ENCODE measurements at places on chromosomes 1 and 21.

GRCh38 chr1:56934430-56935060, 31.3 kb downstream of the C8B start:
- no peak overlapping the region for H3K4me3 ChIP-seq
- H3K27me3 ChIP-seq = peaks cover 6% of the 10 kb centered on the region
- DNase-seq = no peak
- no peaks in the 10 kb centered on the region for H3K4me1 ChIP-seq
- H3K27ac ChIP-seq = no peak overlapping the region

DNA sequence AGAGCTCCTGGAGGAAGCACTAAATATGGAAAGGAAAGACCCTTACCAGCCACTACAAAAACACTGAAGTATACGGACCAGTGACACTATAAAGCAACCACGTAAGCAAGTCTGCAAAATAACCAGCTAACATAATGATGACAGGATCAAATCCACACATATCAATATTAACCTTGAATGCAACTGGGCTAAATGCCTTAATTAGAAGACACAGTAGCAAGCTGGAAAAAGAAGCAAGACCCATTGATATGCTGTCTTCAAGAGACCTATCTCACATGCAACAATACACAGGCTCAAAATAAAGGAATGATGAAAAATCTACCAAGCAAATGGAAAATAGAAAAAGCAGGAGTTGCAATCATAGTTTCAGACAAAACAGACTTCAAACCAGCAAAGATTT, 31.0 kb downstream of the C1orf185 start:
- H3K36me3 ChIP-seq = peaks cover 4% of the 10 kb centered on the region
- no peaks in the 10 kb centered on the region for H3K4me1 ChIP-seq
- no peak overlapping the region for H3K27ac ChIP-seq

DNA sequence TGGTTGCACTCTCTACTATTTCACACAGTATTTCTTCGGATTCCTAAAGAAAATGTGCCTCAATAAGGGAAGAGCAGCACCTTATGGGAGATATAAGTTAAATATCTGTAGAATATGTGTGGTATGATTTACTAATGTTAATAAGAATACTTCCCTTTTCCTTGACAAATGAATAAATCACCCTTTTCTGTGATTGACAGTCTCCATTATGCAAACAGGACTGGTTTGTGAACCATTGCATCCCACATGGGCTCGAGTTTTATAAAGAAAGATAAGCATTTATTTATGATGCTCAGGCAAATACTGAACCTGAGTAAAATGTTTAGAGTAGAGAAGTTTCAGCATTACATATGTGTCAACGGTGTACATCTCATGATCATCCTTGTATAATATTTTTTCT, 587.7 kb upstream of the BRINP3 start:
- no peaks in the 10 kb centered on the region for H3K36me3 ChIP-seq
- no peak overlapping the region for H3K27ac ChIP-seq
- no peaks in the 10 kb centered on the region for H3K4me1 ChIP-seq
- no peak overlapping the region for H3K4me3 ChIP-seq

- peaks cover 5% of the 10 kb centered on the region for H3K27me3 ChIP-seq
- H3K27ac ChIP-seq = no peak overlapping the region
- H3K36me3 ChIP-seq = no peaks in the 10 kb centered on the region
- peaks cover 40% of the 10 kb centered on the region for H3K4me1 ChIP-seq
- DNase-seq = no peak
Observed at GRCh38 chr21:43317254-43317748, 109.6 kb downstream of the SIK1 start.

DNA sequence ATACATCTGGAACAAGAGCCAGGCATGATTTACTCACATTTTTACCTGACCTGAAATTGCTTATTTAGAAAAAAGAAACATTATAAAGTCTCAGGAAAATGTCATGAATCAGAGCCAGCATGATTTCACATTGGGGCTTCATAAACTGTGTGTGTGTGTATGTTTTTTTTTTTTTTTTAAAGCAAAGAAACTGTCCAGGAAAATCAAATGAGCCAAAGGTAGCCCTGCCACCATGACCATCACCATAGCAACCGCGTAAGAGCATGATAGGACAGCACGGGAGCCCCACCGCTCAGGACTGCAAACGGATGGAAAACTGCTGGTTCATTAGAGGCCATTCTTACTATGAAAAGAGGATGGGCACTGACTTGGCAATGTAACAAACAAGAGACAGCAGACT, 139.2 kb downstream of the NTMT2 start:
- H3K4me1 ChIP-seq = no peaks in the 10 kb centered on the region
- H3K27me3 ChIP-seq = no peaks in the 10 kb centered on the region
- DNase-seq = no peak
- H3K36me3 ChIP-seq = no peaks in the 10 kb centered on the region
- no peak overlapping the region for H3K4me3 ChIP-seq

DNA sequence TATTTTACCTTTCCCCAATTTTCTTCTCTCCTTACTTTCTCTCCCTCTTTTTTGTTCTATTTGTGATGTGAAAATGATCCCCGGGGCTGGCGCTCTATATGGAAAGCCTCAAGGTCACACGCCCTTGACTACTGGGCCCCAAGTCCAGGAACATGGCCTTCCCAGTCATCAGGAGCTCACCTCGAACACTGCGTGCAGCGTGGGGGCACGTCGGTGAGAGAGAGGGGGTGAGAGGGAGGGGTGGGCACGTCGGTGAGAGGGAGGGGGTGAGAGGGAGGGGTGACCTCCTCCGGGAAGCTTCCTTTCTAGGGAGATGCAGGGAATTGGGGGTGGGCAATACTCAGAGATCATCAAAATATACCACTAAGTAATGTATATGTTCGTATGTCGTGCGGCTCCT, 94.6 kb upstream of the TMPRSS2 start:
- H3K27ac ChIP-seq = no peak overlapping the region
- no peaks in the 10 kb centered on the region for H3K36me3 ChIP-seq
- peaks cover 11% of the 10 kb centered on the region for H3K27me3 ChIP-seq
- H3K4me3 ChIP-seq = no peak overlapping the region
- peaks cover 2% of the 10 kb centered on the region for H3K4me1 ChIP-seq

DNA sequence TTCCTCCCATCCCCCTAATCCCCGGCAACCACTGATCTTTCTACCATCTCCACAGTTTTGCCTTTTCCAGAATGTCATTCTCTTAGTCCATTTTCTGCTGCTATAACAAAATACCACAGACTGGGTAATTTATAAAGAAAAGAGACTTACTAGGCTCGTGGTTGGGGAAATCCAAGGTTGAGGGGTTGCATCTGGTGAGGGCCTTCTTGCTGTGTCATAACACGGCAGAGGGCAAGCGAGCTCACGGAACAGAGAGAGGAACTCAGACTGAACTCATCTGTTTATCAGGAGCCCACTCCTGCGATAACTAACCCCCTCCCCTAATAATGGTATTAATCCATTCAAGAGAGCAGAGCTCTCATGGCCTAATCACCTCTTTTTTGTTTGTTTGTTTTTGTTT, 52.0 kb downstream of the RUNX3 start:
- no peak overlapping the region for H3K27ac ChIP-seq
- H3K27me3 ChIP-seq = peaks cover 15% of the 10 kb centered on the region
- DNase-seq = no peak

DNA sequence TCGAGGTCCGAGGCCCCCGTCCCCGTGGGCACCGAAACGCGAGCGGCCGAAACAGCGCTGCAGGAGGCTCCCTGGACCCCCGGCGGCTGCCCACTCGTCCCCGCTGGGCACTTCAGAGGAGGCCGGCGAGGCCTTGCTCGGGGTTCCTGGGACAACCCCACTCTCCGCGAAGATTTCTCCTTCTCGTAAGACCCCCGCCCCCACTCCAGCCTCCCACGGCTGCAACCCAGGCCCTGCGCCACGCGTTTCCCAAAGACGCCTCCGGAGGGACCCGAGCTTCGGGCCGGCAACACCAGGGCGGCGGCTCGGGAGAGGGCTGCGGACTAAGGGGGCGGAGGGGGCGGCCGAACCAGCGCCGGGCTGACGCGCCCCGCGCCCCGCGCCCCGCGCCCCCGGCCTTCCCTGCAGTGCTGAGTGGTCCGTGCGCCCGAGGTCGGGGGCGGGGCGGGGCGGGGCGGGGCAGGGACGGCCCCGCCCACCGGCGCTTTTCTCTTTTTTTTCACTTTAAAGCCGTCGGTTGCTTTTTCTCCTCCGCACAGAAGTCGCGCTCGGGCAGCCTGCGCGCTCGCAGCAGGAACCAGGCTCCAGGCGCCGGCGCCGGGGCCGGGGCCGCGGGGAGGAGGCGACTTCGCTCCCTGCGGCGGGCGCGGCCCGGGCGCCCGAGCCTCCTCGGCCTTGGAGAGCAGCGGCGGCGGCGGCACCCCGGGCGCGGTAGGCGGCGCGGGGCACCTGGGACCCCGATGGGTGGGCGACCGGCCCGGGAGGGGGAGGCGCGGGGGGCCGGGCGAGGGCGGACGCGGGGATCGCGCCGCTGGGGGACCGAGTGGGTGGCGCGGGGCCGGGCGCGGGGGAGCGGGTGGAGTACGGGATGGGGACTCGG, at the start of gene SPSB1:
SPSB1 (plus strand) TSS at position 534 of the 880 bp plus-strand sequence. CDS start 62,998 bp downstream, outside the sequence.
- H3K36me3 ChIP-seq = no peaks in the 10 kb centered on the region
- H3K27ac ChIP-seq = no peak within 1 kb of the TSS
- peak; percentile 52 for DNase-seq
- H3K27me3 ChIP-seq = no peaks in the 10 kb centered on the region
- H3K4me3 ChIP-seq = peak within 1 kb of the TSS; percentile 67

- H3K27me3 ChIP-seq = peaks cover 10% of the 10 kb centered on the region
- H3K27ac ChIP-seq = no peak overlapping the region
- no peaks in the 10 kb centered on the region for H3K36me3 ChIP-seq
- H3K4me3 ChIP-seq = no peak overlapping the region
- no peak for DNase-seq
Observed at GRCh38 chr1:3193811-3194210, 124.8 kb downstream of the PRDM16 start.

DNA sequence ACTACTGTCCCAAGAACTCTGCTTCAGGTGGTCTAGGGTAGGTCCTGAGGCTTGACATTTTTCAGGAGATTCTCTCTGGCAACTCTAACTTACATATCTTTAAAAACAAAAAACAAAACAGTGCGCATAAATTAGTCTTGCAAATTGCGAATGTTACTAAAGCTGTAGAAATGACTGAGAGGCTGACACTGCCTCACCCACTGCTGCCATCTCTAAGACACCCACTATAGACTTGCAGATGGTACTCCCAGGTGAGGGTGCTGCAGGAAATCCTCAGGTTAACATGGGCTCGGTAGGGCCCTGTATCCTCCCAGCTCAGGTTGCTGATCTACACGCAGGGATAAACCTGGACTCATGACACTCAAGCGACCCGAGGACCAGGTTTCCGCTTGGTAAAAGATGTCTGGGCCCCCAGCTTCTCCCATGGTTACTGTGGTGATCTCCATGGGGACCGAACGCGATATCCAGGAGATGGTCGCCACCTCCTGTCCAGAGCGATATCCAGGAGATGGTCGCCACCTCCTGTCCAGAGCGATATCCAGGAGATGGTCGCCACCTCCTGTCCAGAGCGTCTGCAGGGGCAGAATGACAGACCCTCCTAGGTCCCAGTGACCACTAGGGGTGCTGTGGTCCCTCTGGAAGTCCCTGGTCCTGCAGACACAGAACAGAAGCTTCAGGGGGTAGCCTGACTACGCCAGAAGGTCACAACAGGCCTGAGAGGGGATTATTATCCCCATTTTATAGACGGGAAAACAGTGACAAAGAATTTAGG, 16.2 kb upstream of the LY9 start:
- DNase-seq = no peak
- H3K4me1 ChIP-seq = peaks cover 81% of the 10 kb centered on the region
- no peaks in the 10 kb centered on the region for H3K27me3 ChIP-seq
- H3K4me3 ChIP-seq = no peak overlapping the region
- H3K27ac ChIP-seq = peak overlapping the region; percentile 30

- H3K4me1 ChIP-seq = peaks cover 58% of the 10 kb centered on the region
- H3K27ac ChIP-seq = peak overlapping the region; percentile 92
- no peaks in the 10 kb centered on the region for H3K36me3 ChIP-seq
- H3K4me3 ChIP-seq = no peak overlapping the region
Observed at GRCh38 chr1:181503171-181503810, 20.0 kb downstream of the CACNA1E start.

DNA sequence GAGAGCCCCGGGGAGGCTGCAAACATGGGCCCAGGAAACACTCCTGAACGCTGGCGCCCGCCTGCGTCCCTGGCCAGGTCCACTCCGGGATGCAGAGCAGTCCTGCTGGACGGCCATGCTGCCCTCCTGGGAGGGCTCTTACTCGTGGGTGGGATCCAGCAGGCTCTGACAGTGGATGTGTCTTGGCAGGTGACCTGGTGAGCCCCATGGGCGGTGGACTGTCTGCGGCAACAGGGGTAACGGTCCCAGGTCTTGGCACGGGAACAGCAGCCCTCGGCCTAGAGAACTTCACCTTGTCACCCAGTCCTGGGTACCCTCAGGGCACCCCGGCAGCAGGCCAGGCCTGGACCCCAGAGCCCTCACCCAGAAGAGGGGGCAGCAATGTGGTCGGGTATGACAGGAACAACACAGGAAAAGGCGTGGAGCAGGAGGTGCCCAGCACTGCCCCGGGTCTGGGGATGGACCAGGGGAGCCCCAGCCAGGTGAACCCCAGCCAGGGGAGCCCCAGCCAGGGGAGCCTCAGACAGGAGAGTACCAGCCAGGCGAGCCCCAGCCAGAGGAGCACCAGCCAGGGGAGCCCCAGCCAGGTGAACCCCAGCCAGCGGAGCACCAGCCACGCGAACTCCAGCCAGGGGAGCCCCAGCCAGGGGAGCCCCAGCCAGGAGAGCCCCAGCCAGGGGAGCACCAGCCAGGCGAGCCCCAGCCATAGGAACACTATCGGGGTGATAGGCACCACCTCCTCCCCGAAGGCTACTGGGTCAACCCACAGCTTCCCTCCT, 39.8 kb downstream of the UMODL1 start:
- no peaks in the 10 kb centered on the region for H3K36me3 ChIP-seq
- H3K27ac ChIP-seq = no peak overlapping the region
- no peak overlapping the region for H3K4me3 ChIP-seq
- DNase-seq = no peak
- H3K4me1 ChIP-seq = peaks cover 28% of the 10 kb centered on the region

DNA sequence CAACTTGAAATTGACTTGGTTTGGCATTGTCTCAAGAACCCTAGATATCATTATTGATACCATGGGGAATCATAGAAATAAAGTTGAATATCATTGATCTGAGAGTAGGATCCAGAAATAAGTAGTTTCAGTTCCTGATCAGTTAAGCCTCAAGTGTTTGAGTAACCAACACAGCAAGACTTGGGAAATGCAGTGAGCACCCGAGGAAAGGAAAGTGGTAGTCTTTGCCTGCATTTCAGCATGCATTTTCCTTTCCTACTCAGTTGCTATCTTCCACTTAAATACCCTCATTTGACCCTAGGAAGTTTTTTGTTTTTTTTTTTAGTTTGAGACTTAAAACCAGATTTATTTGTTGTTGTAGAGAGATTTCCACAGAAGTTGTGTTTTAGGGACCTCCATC, 18.9 kb downstream of the CLEC20A start:
- H3K27ac ChIP-seq = no peak overlapping the region
- no peaks in the 10 kb centered on the region for H3K4me1 ChIP-seq
- peaks cover 9% of the 10 kb centered on the region for H3K27me3 ChIP-seq
- no peaks in the 10 kb centered on the region for H3K36me3 ChIP-seq
- DNase-seq = no peak
- H3K4me3 ChIP-seq = no peak overlapping the region

GRCh38 chr1:70112838-70113237, 92.5 kb downstream of the LRRC40 start:
- H3K4me3 ChIP-seq = no peak overlapping the region
- H3K4me1 ChIP-seq = no peaks in the 10 kb centered on the region
- no peak overlapping the region for H3K27ac ChIP-seq
- H3K36me3 ChIP-seq = no peaks in the 10 kb centered on the region
- H3K27me3 ChIP-seq = peaks cover 8% of the 10 kb centered on the region
- no peak for DNase-seq

GRCh38 chr1:29286194-29286767, 50.0 kb downstream of the PTPRU start:
- no peak overlapping the region for H3K4me3 ChIP-seq
- H3K27ac ChIP-seq = no peak overlapping the region
- H3K4me1 ChIP-seq = peaks cover 8% of the 10 kb centered on the region
- DNase-seq = no peak
- no peaks in the 10 kb centered on the region for H3K27me3 ChIP-seq

Measured in activated B cell treated with CpG ODN at 0.5 μM for 24 hours (primary cell).